ENCODE measurements at places on chromosomes 3 and 15. TPM values are rescaled to one million over a fixed set of nuclear protein-coding genes. Genes with fewer than 3 reads are reported as not detected.

- no peak overlapping the region for H3K27ac ChIP-seq
- DNase-seq, result no peak
- H3K4me3 ChIP-seq, result no peak overlapping the region
- no peaks in the 10 kb centered on the region for H3K36me3 ChIP-seq
- no peaks in the 10 kb centered on the region for H3K27me3 ChIP-seq
These were observed 114.3 kb downstream of the TGFBR2 start for GRCh38 chr3:30720586-30721313.

DNA sequence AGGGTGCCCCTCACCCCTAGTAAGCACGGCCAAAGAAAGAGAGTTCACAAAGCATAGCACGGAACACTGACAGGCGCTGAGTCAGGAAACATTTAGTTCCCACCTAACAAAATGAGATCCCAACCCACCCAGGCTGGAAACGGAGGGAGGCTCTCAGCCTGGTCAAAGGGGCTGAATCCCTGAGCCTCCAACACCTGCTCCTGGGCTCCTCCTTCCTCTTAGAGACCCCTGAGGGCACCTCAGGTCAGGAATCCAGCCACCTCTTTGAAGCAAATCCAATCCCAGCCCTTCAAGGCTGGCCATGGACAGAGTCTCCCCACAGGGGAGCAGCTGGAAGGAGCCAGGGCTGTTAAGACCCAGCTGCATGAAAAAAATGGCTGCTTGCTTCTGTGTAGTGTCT lies 154.4 kb upstream of the HES1 start:
- peaks cover 12% of the 10 kb centered on the region for H3K27me3 ChIP-seq
- H3K27ac ChIP-seq, result no peak overlapping the region
- no peaks in the 10 kb centered on the region for H3K36me3 ChIP-seq
- no peak for DNase-seq

- H3K4me3 ChIP-seq, result no peak overlapping the region
- peaks cover 1% of the 10 kb centered on the region for H3K36me3 ChIP-seq
- DNase-seq, result no peak
- no peak overlapping the region for H3K27ac ChIP-seq
These were observed 32.3 kb upstream of the SEMA3F start for GRCh38 chr3:50122661-50123391.

DNA sequence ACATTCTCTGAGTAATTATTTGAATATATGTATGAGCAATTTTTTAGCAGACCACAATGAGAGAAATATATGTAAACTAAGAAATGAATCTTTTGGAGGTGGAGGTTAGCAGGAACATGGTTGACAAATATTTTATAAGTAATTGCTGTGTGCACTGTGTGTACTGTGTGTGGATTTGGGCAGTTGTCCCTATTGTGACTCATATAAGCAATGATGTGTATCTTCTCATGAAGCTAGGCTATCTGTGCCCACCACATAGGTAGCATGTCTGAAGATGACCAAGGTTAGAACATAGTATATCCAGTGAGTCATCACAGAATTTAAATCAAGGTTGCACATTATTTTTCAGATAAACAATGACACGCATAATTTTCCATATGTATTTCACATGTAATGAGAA lies 713.9 kb upstream of the GBE1 start:
- no peak for DNase-seq
- no peaks in the 10 kb centered on the region for H3K4me1 ChIP-seq
- H3K27me3 ChIP-seq, result no peaks in the 10 kb centered on the region
- H3K4me3 ChIP-seq, result no peak overlapping the region

The CCR8 gene
- total RNA-seq, result 1.7 TPM

DNA sequence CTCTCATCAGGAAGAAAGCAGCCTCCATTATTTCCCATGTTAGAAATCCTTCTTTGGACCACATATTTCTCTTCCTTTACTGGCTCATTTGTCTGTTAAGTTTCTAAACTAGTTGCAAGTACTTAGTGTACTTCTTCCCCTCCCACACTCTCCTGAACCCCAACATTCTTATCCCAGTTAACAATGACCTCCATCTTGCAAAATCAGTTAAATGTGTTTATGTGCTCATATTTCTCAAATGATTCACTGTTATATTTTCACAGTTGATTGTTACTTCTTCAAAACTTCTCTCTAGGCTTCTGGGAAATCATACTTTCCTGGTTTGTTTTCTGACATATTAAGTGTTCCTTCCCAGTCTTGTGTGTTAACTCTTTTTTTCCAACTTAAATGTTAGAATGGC lies 856.9 kb downstream of the EPHA3 start:
- H3K36me3 ChIP-seq, result peaks cover 3% of the 10 kb centered on the region
- no peak overlapping the region for H3K4me3 ChIP-seq
- no peaks in the 10 kb centered on the region for H3K27me3 ChIP-seq
- no peak for DNase-seq
- no peak overlapping the region for H3K27ac ChIP-seq
- H3K4me1 ChIP-seq, result no peaks in the 10 kb centered on the region

The CTDSPL gene
- 7.0 TPM for total RNA-seq

GRCh38 chr15:68897016-68897415 lies 33.3 kb upstream of the SPESP1 start:
- no peaks in the 10 kb centered on the region for H3K4me1 ChIP-seq
- H3K27me3 ChIP-seq, result peaks cover 16% of the 10 kb centered on the region
- DNase-seq, result no peak
- H3K27ac ChIP-seq, result no peak overlapping the region

DNA sequence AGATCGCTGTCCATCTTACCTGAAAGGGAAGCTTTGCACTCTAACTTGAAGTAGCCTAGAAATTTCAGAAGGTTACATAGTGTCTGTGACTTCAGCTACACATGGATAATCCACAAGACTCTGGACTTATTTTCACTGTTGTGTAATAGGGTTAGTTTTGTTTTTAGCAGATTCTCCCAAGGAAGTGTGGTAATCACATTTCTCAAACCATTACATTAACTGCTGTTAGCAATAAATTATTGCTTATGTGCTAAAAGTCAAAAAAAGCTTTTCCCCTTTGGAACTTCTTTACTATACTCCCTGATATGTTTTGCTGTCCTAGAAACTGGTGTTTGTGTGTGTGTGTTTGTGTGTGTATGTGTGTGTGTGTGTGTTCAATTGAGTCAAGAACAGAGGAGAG lies 351.8 kb upstream of the TPRG1 start:
- no peaks in the 10 kb centered on the region for H3K4me1 ChIP-seq
- DNase-seq, result no peak
- H3K36me3 ChIP-seq, result no peaks in the 10 kb centered on the region
- no peak overlapping the region for H3K4me3 ChIP-seq
- no peaks in the 10 kb centered on the region for H3K27me3 ChIP-seq
- no peak overlapping the region for H3K27ac ChIP-seq

The ROPN1 gene
- total RNA-seq, result not detected

- no peak overlapping the region for H3K4me3 ChIP-seq
- H3K27me3 ChIP-seq, result no peaks in the 10 kb centered on the region
- no peak overlapping the region for H3K27ac ChIP-seq
- DNase-seq, result no peak
- no peaks in the 10 kb centered on the region for H3K4me1 ChIP-seq
These were observed 113.0 kb downstream of the PDE8A start for GRCh38 chr15:85094685-85095084.

DNA sequence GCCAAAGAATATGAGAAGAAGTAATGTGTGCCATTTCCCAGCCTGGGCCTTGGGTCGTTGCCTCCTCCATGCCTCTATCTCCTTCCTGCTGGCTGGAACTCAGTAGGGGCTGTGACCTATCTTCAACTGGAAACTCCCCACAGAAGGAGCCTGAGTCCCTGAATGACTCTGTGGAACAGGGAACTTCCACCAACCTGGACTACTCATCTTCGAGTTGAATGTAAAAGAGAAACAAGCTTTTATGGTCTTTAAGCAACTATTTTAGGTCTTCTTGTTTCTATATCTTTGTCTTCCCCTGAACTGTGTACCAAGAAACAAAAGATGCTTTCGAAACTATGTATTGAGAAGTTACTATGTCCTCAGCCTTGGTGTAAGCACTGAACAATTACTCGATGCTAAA lies 355.3 kb upstream of the NR2F2 start:
- no peak for DNase-seq
- H3K4me1 ChIP-seq, result no peaks in the 10 kb centered on the region
- no peaks in the 10 kb centered on the region for H3K36me3 ChIP-seq
- no peak overlapping the region for H3K4me3 ChIP-seq
- no peak overlapping the region for H3K27ac ChIP-seq

- DNase-seq, result no peak
- H3K27ac ChIP-seq, result no peak overlapping the region
- H3K4me1 ChIP-seq, result peaks cover 27% of the 10 kb centered on the region
- no peaks in the 10 kb centered on the region for H3K36me3 ChIP-seq
These were observed 48.0 kb upstream of the C15orf39 start for GRCh38 chr15:75153565-75154276.

The HTR3E gene
- total RNA-seq, result not detected

- peaks cover 16% of the 10 kb centered on the region for H3K27me3 ChIP-seq
- DNase-seq, result no peak
- H3K27ac ChIP-seq, result no peak overlapping the region
These were observed 571.9 kb downstream of the RBMS3 start for GRCh38 chr3:29852767-29853166.

DNA sequence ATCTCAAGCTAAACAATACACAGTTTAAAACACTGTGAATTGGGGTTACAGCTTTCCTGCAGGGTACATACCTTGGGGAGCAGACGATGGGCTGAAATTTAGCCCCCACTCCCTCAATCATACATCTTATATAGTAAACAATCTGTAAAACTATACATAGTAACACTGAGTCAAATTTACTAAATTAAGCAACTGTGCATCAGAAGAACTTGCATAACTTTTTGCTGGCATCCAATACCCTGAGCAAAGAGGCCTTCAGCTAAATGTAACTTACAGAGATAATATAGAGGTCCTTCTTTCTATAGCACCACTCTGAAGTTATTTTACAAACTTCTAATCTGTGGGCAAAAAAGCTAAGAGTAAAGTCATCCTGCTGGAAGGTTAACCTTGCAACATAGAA lies 603.6 kb upstream of the TGFBR2 start:
- H3K27me3 ChIP-seq, result no peaks in the 10 kb centered on the region
- peaks cover 5% of the 10 kb centered on the region for H3K4me1 ChIP-seq

DNA sequence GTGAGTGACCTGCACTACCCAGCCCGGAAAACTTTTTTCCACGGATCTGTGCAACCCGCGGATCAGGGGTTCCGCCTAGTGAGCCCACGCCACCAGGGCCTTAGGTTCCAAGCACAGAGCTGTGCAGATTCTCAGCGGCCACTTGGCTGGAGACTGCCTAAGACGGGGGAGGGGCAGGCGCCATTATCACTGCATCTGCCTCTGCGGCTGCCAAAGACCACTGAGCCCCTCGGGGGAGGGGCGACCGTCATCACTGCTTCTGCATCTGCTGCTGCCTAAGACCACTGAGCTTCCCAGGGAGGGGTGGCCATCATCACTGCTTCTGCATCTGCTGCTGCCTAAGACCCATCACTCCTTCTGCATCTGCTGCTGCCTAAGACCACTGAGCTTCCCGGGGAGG lies 460.2 kb downstream of the OCA2 start:
- no peaks in the 10 kb centered on the region for H3K27me3 ChIP-seq
- DNase-seq, result no peak
- H3K4me3 ChIP-seq, result no peak overlapping the region
- no peaks in the 10 kb centered on the region for H3K4me1 ChIP-seq
- no peak overlapping the region for H3K27ac ChIP-seq

GRCh38 chr3:100540791-100541334 lies 48.4 kb downstream of the TMEM45A start:
- H3K27ac ChIP-seq, result no peak overlapping the region
- peaks cover 21% of the 10 kb centered on the region for H3K27me3 ChIP-seq
- no peaks in the 10 kb centered on the region for H3K36me3 ChIP-seq
- H3K4me1 ChIP-seq, result no peaks in the 10 kb centered on the region
- no peak for DNase-seq

DNA sequence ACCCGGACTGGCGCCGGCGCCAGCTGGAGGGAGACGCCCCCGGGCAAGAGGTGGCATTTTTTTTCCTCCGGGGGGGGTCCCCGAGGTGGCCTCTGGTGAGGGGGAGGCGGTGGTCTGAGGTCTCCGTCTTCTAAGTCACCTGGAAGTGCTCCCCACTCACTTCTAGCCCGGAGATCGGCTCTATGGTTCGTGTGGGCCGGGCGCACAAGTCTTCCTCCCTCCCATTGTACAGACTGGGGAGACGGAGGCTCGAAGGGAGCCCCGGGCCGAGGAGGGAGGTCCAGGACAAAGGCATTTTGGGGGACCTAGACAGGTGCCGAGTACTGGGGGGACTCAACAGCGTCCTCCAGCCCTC lies 4.4 kb downstream of the GATA2 start:
- H3K4me1 ChIP-seq, result peaks cover 40% of the 10 kb centered on the region
- peak overlapping the region; percentile 86 for H3K4me3 ChIP-seq
- no peak overlapping the region for H3K27ac ChIP-seq
- H3K27me3 ChIP-seq, result peaks cover 59% of the 10 kb centered on the region

DNA sequence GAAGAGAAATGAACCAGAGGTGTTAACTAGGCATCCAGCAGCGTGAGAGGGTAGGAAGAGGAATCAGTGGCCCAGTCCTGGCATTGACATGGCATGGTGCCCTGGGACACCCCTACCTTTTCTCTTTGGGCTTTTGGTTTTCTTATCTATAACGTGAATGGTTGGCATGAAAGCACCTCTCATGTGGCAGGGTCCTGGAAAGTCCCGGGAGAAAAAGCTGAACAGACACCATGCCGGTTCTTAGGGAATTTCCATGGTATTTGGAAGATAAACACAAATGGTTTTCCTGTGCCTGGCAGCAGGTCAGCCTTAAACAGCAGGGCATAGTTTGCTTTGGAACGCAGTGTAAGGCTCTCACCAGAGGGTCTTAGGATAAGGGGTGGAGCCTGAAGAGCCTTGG lies 15.4 kb downstream of the ARNT2 start:
- peaks cover 29% of the 10 kb centered on the region for H3K27me3 ChIP-seq
- DNase-seq, result no peak
- no peak overlapping the region for H3K4me3 ChIP-seq

The LSAMP gene
- not detected for total RNA-seq

The BCHE gene
- not detected for total RNA-seq

GRCh38 chr15:61582092-61582491 lies 353.0 kb upstream of the RORA start:
- H3K36me3 ChIP-seq, result peaks cover 2% of the 10 kb centered on the region
- H3K4me3 ChIP-seq, result no peak overlapping the region
- H3K4me1 ChIP-seq, result no peaks in the 10 kb centered on the region
- peaks cover 8% of the 10 kb centered on the region for H3K27me3 ChIP-seq
- no peak overlapping the region for H3K27ac ChIP-seq

GRCh38 chr15:101067660-101068522 lies 148.7 kb downstream of the LRRK1 start:
- peaks cover 15% of the 10 kb centered on the region for H3K4me1 ChIP-seq
- no peaks in the 10 kb centered on the region for H3K36me3 ChIP-seq
- H3K27ac ChIP-seq, result no peak overlapping the region

DNA sequence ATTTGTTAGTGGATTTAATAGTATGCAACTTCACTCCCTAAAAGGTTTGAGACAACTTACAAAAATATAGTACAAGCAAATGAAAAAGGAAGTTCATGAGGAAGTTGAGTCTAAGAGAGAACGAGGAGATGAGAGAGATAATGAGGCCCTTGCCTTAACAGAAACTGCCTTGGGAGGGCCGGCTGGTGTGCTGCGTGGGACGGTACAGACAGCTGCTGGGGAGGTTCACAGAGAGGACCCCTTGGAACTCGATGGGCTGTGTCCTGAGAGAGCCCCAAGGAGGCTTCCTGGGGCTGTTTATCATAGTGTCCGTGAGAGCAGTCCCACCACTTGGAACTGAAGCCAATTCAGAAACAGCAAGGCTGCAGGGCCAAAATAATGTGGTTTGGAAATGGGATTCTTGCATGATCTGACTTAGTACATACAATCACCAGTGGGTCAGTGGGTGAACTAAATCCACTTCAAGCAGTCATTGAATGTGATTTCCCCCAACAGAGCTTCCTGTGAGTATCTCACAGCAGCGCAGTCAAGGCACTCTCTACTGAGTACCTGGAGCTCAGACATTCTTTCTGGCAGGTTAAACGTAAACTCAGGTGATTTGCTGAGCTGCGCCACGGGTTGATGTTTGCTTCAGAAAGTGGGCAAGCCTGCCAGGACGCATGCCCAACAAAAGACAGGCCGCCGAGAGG lies 90.8 kb downstream of the CRTC3 start:
- peaks cover 44% of the 10 kb centered on the region for H3K4me1 ChIP-seq
- H3K27ac ChIP-seq, result peak overlapping the region; percentile 69
- peak overlapping the region; percentile 61 for H3K4me3 ChIP-seq
- no peak for DNase-seq

Data from activated T-cell treated with anti-CD3 and anti-CD28 coated beads, Interleukin-2, amount 50 U/mL, for 72 hours (primary cell).